ENCODE measurements at places on chromosomes 6 and 20. TPM values are rescaled to one million over a fixed set of nuclear protein-coding genes. Genes with fewer than 3 reads are reported as not detected.
A peak's percentile ranks its signal among the peaks of the same experiment; 100 is the strongest.

The SLC17A9 gene
- total RNA-seq: 16.5 TPM

The LY6G6F gene
- total RNA-seq: not detected

The TMC2 gene
- total RNA-seq: not detected

The OXT gene
- total RNA-seq: 0.40 TPM

The GGTLC1 gene
- total RNA-seq: not detected

The TDRD6 gene
- not detected for total RNA-seq

The PTCRA gene
- not detected for total RNA-seq

The SLC52A3 gene
- not detected for total RNA-seq

The RAMACL gene
- 0.30 TPM for total RNA-seq

The RNF217 gene
- 1.7 TPM for total RNA-seq

The PXDC1 gene
- 1.6 TPM for total RNA-seq

The ZNFX1 gene
- 36.4 TPM for total RNA-seq

The KCNS1 gene
- 0.66 TPM for total RNA-seq

The EBF4 gene
- total RNA-seq: 3.7 TPM

- DNase-seq: no peak
- no peaks in the 10 kb centered on the region for H3K27me3 ChIP-seq
- peaks cover 8% of the 10 kb centered on the region for H3K36me3 ChIP-seq
- H3K4me1 ChIP-seq: no peaks in the 10 kb centered on the region
Observed at GRCh38 chr20:20658871-20659431, 53.5 kb downstream of the RALGAPA2 start.

GRCh38 chr6:109477184-109477583 lies 5.8 kb downstream of the ZBTB24 start:
- no peak for DNase-seq
- H3K4me3 ChIP-seq: peak overlapping the region; percentile 76
- peak overlapping the region; percentile 88 for H3K27ac ChIP-seq

DNA sequence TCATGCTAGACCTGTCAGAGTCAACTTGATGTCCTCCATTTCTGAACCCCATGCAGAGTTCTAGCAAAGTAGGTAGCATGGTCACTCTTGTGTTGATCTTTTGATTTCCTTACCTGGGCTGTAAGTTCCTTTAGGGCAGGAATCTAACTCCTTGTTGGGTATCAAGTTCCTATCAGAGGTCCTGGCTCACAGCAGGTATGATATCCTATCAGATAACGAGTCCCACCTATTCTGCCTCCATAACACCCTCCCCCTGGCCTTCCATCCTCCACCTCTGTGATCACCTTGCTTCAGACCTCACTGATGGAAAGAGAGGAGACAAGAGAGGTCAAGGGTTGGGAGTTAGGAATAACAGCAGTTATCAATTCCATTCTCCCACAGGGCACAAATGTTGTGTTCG lies 76.1 kb downstream of the CDC40 start:
- no peak overlapping the region for H3K27ac ChIP-seq
- no peaks in the 10 kb centered on the region for H3K36me3 ChIP-seq
- H3K27me3 ChIP-seq: peaks cover 8% of the 10 kb centered on the region

DNA sequence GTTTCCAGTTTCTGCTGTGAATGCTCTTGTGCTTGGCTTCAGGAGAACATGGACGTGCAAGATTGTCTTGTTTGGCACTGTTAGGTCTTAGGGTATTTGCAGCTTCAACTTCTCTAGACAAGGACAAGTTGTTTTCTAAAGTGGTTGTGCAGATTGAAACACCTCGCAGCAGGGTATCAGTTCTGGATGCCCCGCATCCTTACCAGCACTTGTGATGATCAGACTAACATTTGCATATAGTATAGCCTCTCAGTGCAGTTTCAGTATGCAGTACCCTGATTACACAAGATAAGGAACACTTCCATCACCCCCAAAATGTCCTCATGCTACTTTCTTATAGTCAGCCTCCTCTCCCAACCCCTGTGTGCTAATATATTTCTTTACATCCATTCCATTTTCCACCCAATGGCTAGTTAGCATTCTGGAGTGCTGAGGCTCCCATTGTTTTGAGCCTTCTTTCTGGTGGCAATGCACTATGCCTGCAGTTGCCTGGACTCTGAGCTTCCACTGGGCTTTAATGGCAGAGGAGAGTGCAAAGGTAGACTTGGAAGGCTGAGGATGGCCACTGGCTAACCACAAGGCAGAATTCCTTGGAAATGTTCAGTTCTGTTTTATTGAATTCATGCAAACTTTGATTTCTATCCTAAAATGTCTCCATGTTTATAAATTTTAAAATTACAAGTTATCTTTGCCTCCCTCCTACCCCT lies 35.4 kb downstream of the KIF3B start:
- H3K4me3 ChIP-seq: no peak overlapping the region
- no peak for DNase-seq
- peaks cover 23% of the 10 kb centered on the region for H3K4me1 ChIP-seq
- peaks cover 67% of the 10 kb centered on the region for H3K36me3 ChIP-seq
- no peaks in the 10 kb centered on the region for H3K27me3 ChIP-seq

GRCh38 chr20:21840991-21841390 lies 135.5 kb downstream of the PAX1 start:
- no peak overlapping the region for H3K27ac ChIP-seq
- H3K4me3 ChIP-seq: no peak overlapping the region
- H3K27me3 ChIP-seq: no peaks in the 10 kb centered on the region
- no peaks in the 10 kb centered on the region for H3K36me3 ChIP-seq
- no peaks in the 10 kb centered on the region for H3K4me1 ChIP-seq
- DNase-seq: no peak

DNA sequence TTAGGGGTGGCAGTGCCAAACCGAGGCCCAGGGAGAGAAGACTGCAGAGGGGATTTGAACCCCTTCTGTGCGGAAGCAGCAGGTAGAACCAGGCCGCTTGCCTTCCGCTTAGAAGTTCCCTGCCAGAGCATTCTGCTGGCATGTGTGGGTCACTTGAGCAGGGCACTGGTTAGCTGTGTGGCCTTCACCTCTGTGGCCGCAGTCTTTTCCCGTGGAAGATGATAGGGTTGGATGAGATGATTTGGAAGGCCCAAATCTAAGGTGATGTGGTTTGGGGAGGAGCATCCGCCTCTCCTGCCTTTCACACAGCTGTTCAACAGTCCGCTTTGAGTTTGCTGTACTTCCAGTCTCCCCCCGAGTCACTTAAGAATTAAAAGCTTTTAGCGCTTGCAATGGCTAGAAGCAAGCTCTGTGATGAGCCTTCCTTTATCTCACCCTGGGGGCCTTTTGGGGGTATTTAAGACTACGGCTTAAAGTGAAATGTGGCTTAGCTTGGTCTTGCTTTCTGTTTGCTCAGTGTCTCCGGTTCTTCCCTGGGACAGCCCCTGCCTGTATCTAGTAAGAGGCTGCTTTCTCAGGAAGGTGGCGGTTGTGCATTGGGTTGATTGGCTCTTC lies 743 bp downstream of the CMTR1 start:
- H3K4me1 ChIP-seq: peaks cover 36% of the 10 kb centered on the region
- H3K4me3 ChIP-seq: peak overlapping the region; percentile 98
- peaks cover 35% of the 10 kb centered on the region for H3K36me3 ChIP-seq
- H3K27me3 ChIP-seq: peaks cover 3% of the 10 kb centered on the region
- DNase-seq: peak; percentile 76
- peak overlapping the region; percentile 99 for H3K27ac ChIP-seq

DNA sequence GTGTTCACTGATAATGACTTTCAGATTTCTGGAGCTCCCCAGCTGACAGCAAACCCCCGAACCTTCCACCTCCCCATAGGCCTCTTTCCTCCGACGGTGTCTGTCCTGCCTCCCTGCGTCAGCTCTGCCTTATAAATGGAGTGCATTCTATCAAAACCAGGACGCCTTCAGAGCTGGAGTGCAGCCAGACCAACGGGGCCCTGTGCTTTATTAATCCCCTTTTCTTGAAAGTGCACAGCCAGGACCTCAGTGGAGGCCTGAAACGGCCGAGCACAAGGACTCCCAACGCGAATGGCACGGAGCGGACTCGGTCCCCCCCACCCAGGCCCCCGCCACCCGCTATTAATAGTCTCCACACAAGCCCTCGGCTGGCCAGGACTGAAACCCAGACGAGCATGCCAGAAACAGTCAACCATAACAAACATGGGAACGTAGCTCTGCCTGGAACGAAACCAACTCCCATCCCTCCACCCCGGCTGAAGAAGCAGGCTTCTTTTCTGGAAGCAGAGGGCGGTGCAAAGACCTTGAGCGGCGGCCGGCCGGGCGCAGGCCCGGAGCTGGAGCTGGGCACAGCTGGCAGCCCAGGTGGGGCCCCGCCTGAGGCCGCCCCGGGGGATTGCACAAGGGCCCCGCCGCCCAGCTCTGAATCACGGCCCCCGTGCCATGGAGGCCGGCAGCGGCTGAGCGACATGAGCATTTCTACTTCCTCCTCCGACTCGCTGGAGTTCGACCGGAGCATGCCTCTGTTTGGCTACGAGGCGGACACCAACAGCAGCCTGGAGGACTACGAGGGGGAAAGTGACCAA lies 42.3 kb upstream of the NAA20 start:
- H3K4me3 ChIP-seq: no peak overlapping the region
- H3K4me1 ChIP-seq: peaks cover 11% of the 10 kb centered on the region
- no peak for DNase-seq

DNA sequence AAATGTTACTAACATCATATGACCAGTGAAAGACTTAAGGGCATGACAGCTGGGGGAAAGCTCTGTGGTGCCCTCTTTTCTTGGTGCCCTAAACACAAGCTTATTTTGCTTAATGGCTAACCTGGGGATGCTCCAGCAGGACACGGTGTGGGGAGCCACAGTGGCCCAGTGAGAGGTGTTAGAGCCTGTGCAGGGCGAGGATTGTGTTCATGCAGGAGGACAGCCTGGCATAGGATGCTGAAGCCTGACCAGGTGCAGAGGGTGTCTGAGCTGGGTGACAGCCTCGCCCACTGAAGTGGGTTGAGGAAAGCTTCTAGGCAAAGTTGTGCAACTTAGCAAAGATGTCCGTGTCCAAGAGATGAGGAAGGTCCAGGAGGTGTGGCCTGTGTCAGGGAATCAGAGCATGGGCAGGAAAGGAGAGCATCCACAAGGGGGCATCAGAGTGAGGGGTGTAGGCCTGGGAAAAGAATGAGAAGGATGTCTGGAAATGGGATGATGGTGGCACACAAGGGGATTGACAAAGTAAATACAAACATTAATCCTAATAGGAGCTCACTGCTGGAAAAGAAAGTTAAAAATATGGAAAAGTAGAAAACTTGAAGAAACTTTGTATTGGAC lies 33.9 kb downstream of the SLC17A4 start:
- H3K27me3 ChIP-seq: peaks cover 8% of the 10 kb centered on the region
- peak; percentile 60 for DNase-seq
- no peak overlapping the region for H3K27ac ChIP-seq
- peaks cover 3% of the 10 kb centered on the region for H3K4me1 ChIP-seq
- H3K4me3 ChIP-seq: no peak overlapping the region
- no peaks in the 10 kb centered on the region for H3K36me3 ChIP-seq

DNA sequence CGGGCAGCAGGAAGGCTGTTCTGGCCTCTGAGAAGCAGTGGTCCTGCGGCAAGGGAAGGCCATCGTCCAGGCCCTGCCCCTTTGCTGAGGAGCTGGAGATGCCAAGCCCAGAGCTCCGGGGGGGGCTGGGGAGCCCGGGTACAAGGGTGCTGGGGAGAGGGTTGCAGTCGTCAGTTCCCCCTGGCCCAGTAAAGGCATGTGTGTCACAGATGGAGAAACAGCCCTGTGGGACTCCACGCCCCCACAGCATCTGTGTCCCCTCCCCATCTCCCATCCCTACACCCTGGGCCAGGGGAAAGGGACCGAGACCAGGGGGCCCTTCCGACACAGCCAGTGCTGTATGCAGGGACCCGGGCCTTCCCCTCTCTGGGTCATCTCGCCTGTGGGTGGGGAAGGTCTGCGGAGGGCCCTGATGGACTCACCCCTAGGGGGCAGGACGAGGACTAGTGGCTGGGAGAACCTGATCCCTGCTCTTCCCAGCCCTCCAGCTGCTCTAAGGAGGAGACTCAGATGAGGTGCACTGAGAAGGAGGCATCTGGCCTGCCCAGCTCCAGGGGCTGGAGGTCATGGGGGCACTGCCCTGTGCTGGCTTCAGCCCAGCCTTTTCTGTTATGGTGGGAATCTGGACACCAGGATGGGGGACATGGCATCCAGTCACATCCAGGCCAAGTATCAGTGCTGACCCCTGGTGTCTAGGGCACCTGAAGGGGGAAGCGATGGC lies 609 bp downstream of the MYL9 start:
- DNase-seq: no peak
- H3K4me3 ChIP-seq: no peak overlapping the region
- no peaks in the 10 kb centered on the region for H3K4me1 ChIP-seq
- no peaks in the 10 kb centered on the region for H3K36me3 ChIP-seq

GRCh38 chr6:5592886-5593519 lies 331.7 kb downstream of the FARS2 start:
- DNase-seq: no peak
- H3K27ac ChIP-seq: no peak overlapping the region
- peaks cover 3% of the 10 kb centered on the region for H3K36me3 ChIP-seq
- H3K27me3 ChIP-seq: no peaks in the 10 kb centered on the region
- H3K4me1 ChIP-seq: no peaks in the 10 kb centered on the region

DNA sequence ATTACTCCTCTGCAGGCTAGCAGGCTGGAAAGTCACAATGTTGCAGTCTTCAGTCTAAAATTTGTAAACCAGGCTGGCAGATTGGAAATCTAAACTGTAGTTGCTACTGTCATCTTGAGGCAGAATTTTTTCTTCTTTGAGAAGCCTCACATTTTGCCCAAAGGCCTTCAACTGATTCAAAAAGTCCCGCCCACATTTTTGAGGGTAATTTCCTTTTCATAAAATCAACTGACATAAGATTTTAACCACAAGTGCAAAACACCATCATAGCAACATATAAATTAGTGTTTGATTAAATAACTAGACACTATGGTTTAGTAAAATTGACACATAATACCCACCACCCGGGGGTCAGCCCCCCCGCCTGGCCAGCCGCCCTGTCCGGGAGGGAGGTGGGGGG lies 28.4 kb downstream of the HLA-C start:
- DNase-seq: no peak
- peaks cover 5% of the 10 kb centered on the region for H3K4me1 ChIP-seq
- H3K36me3 ChIP-seq: peaks cover 3% of the 10 kb centered on the region
- H3K4me3 ChIP-seq: no peak overlapping the region

- no peak overlapping the region for H3K27ac ChIP-seq
- H3K4me3 ChIP-seq: no peak overlapping the region
- no peak for DNase-seq
- H3K36me3 ChIP-seq: no peaks in the 10 kb centered on the region
- H3K4me1 ChIP-seq: peaks cover 3% of the 10 kb centered on the region
Observed at GRCh38 chr20:7879883-7880282, 60.4 kb downstream of the HAO1 start.

- H3K27ac ChIP-seq: no peak overlapping the region
- peaks cover 30% of the 10 kb centered on the region for H3K27me3 ChIP-seq
- H3K4me1 ChIP-seq: peaks cover 18% of the 10 kb centered on the region
- DNase-seq: peak; percentile 78
Observed at GRCh38 chr6:41428996-41429421, 93.6 kb downstream of the NCR2 start.

DNA sequence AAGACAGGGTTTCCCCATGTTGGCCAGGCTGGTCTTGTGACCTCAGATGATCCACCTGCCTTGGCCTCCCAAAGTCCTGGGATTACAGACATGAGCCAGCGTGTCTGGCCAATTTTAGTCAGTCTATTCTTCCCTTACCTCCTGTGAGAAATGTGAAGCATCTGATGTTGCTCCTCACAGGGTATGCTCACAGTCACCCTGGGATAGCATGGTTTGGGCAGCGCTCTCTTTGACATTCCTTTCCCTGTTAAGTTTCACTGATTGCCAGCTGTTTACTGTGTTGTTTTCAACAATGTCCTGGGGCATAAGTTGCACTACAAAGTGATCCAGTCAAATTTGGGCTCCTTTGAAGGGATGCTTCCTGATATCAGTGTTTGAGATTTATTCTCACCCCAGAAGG lies 13.1 kb downstream of the CDC5L start:
- no peak overlapping the region for H3K4me3 ChIP-seq
- H3K27me3 ChIP-seq: no peaks in the 10 kb centered on the region
- H3K27ac ChIP-seq: peak overlapping the region; percentile 40
- H3K4me1 ChIP-seq: peaks cover 38% of the 10 kb centered on the region

GRCh38 chr20:7497985-7498384 lies 442.3 kb downstream of the HAO1 start:
- H3K27ac ChIP-seq: no peak overlapping the region
- no peaks in the 10 kb centered on the region for H3K36me3 ChIP-seq
- no peaks in the 10 kb centered on the region for H3K27me3 ChIP-seq
- no peak for DNase-seq
- no peak overlapping the region for H3K4me3 ChIP-seq
